SK-N-SH treated with all-trans-retinoic acid at 6 μM for 48 hours (cell line): ENCODE measurements at places on chromosomes 5 and 9.

- ATAC-seq = peak; percentile 76
Observed at GRCh38 chr9:96554801-96555566, 64.7 kb downstream of the CDC14B start.

- no peak for ATAC-seq
Observed at GRCh38 chr5:29024052-29024451, 1985.7 kb upstream of the CDH9 start.

GRCh38 chr5:127353796-127354195 is 63.2 kb downstream of the MEGF10 start:
- ATAC-seq = no peak

DNA sequence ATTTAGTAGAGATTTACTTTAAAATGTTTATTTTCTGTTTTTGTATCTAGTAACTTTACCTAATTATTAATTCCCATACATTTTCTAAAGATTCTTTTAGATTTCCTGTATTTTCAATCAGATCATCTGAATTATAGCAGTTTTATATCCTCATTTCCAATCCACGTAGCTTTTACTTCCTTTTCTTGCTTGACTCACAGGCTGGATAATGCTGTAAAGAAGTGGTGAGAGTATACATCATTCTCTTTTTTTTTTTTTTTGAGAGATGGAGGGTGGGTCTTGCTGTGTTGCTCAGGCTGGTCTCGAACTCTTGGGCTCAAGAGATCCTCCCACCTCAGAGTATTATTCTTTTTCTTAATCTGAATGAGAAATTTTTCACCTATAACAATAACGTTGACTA is 11.2 kb upstream of the SETX start:
- ATAC-seq = no peak
